ENCODE measurements at places on chromosomes 7 and 10.

DNA sequence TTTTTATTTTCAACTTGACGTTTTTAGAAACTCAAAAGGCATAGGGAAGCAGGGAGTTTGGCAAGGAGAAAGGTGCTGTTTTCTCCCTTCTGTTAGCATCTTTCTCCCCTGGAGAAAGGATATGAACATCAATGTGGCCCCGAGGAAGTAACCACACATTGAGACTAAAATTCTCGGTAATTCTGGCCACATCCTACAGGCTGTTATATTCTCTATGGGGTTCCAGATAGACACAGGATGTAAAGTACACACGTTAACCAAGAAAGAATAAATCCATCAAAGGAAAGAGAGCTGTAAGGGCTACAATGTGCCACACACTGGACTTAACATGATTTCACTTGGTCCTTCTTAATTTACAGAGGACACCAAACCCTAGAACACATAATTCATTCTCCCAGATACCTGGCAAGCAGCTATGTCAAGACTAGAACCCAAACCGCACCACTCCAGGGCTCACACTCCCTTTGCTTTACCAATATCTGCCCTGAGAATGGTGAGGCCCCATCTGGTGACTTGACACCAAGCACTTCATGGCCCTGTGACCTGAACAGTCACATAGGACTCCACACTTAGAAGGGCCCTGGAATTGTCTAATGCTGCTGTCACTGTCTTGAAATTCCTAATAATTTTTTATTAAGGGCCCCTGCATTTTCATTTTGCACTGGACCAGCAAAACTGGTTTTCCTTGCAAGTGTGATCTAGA is 73.9 kb downstream of the PRLHR start:
- H3K27me3 ChIP-seq: no peaks in the 10 kb centered on the region
- no peak for DNase-seq
- no peaks in the 10 kb centered on the region for H3K36me3 ChIP-seq

GRCh38 chr10:132392811-132393694 is 3.9 kb upstream of the PWWP2B start:
- no peak overlapping the region for H3K4me3 ChIP-seq
- no peak overlapping the region for H3K27ac ChIP-seq
- H3K27me3 ChIP-seq: no peaks in the 10 kb centered on the region
- peaks cover 6% of the 10 kb centered on the region for H3K4me1 ChIP-seq

DNA sequence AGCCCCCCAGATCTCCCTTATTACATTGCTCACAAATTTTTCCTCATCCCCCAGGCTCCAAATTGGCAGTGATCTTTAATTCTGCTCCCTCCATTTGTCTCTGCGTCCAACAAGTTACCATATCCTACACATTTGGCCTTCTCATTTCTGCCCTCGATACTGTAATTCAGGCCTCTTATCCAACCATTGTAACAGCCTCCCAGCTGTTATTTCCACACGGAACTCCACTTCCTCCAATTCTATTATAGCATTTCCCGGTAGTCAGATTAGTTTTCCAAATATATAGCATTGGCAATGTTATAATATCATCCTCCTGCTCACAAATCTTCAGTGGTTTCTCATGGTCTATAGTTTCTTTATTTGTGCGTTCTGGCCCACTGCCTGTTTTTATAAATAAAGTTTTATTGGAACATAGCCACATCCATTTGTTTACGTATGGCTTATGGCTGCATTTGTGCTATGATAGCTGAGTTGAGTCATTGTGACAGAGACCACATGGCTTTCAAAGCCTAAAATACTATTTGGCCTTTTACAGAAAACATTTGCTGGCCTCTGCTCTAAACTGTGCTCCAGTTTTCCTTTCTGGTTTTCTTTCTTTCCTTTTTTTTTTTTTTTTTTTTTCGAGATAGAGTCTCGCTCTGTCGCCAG is 126.5 kb upstream of the ZNF438 start:
- no peaks in the 10 kb centered on the region for H3K4me1 ChIP-seq
- H3K36me3 ChIP-seq: no peaks in the 10 kb centered on the region
- DNase-seq: no peak
- H3K27ac ChIP-seq: no peak overlapping the region
- no peak overlapping the region for H3K4me3 ChIP-seq

DNA sequence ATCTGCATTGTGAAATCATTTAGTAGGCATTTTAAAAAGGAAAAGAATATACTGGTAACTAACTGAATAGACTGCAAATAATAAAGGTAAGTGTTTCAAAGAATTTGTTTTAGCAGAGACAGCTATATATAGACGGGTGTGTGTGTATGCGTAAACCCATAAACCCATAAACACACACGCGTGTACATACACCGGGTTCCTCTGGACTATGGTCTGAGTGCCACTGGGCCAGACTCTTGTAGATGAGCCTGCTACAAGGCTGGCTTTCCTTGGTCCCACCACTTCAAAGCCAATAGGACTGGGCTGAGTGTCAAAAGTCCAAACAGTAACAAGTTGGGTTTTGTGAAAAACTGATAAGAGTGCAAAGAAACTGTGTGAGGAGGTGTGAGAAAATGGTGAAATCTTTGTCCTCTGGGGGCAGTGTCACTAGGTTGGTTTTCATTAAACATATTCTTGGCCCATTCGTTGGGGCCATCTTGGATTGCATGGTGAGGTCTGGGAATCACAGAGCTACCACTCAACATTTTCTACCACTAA is 39.8 kb downstream of the GNA12 start:
- no peak overlapping the region for H3K27ac ChIP-seq
- no peak overlapping the region for H3K4me3 ChIP-seq
- H3K27me3 ChIP-seq: no peaks in the 10 kb centered on the region
- H3K36me3 ChIP-seq: no peaks in the 10 kb centered on the region
- DNase-seq: no peak
- peaks cover 20% of the 10 kb centered on the region for H3K4me1 ChIP-seq

- no peak overlapping the region for H3K4me3 ChIP-seq
- H3K27ac ChIP-seq: no peak overlapping the region
- H3K4me1 ChIP-seq: no peaks in the 10 kb centered on the region
Observed at GRCh38 chr7:30814700-30815387, 43.6 kb downstream of the MINDY4 start.

DNA sequence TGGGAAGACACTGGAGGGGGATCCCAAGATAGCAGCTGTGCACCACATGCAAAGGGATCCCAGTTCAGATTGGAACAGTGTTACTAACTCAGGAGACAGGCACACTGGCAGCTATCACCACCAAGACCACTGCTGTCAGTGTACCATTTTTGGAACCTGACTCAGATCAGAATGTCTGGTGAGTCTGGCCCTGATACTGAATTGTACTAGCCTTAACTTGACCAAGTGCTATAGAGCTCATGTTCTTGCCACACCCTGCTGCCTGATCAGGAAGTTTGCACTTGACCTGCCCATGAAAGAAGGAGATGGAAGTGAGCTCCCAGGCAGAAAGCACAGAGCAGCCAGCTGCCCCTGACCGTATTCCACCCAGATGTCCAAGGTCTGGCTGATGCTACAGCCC is 4.8 kb upstream of the PRRT4 start:
- H3K27ac ChIP-seq: no peak overlapping the region
- DNase-seq: no peak
- peaks cover 13% of the 10 kb centered on the region for H3K27me3 ChIP-seq
- H3K36me3 ChIP-seq: no peaks in the 10 kb centered on the region
- H3K4me3 ChIP-seq: no peak overlapping the region
- peaks cover 6% of the 10 kb centered on the region for H3K4me1 ChIP-seq

- no peaks in the 10 kb centered on the region for H3K36me3 ChIP-seq
- no peaks in the 10 kb centered on the region for H3K27me3 ChIP-seq
- no peak for DNase-seq
- H3K4me1 ChIP-seq: no peaks in the 10 kb centered on the region
Observed at GRCh38 chr7:34309116-34309515, 348.9 kb upstream of the NPSR1 start.

DNA sequence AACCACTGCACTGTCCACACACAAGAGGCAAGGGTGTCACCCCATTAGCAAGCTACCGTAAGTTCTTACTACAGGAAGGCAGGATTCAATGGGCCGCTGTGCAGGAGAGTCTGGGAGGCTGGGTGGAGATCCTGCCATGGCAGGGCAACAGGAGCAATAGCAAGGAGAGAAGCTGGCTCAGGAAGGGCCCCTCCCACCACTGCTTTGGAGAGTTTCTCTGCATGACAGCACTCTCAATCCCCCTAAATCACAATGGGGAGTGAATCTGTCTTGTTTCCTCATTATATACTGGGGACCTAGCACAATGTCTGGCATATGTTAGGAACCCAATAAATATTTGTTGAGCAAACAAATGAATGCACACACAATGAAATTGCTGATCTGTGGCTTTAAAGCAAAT is 83.2 kb upstream of the SFMBT2 start:
- peaks cover 18% of the 10 kb centered on the region for H3K4me1 ChIP-seq
- H3K4me3 ChIP-seq: no peak overlapping the region
- no peaks in the 10 kb centered on the region for H3K27me3 ChIP-seq
- no peak for DNase-seq
- H3K36me3 ChIP-seq: no peaks in the 10 kb centered on the region

GRCh38 chr10:58457761-58458616 is 54.7 kb upstream of the BICC1 start:
- no peak overlapping the region for H3K4me3 ChIP-seq
- no peaks in the 10 kb centered on the region for H3K27me3 ChIP-seq
- no peaks in the 10 kb centered on the region for H3K4me1 ChIP-seq
- H3K36me3 ChIP-seq: no peaks in the 10 kb centered on the region
- no peak for DNase-seq

- peaks cover 45% of the 10 kb centered on the region for H3K27me3 ChIP-seq
- H3K27ac ChIP-seq: peak overlapping the region; percentile 58
- H3K4me3 ChIP-seq: peak overlapping the region; percentile 9
- peaks cover 59% of the 10 kb centered on the region for H3K4me1 ChIP-seq
Observed at GRCh38 chr10:22335173-22335933, 9.9 kb upstream of the SPAG6 start.

- H3K4me3 ChIP-seq: no peak overlapping the region
- H3K27me3 ChIP-seq: no peaks in the 10 kb centered on the region
- H3K4me1 ChIP-seq: no peaks in the 10 kb centered on the region
- no peak overlapping the region for H3K27ac ChIP-seq
- DNase-seq: no peak
- H3K36me3 ChIP-seq: no peaks in the 10 kb centered on the region
Observed at GRCh38 chr10:120011359-120012130, 119.0 kb downstream of the SEC23IP start.

- peaks cover 8% of the 10 kb centered on the region for H3K36me3 ChIP-seq
- DNase-seq: no peak
- H3K27me3 ChIP-seq: no peaks in the 10 kb centered on the region
- H3K4me3 ChIP-seq: no peak overlapping the region
- no peaks in the 10 kb centered on the region for H3K4me1 ChIP-seq
Observed at GRCh38 chr10:86489071-86489810, 32.4 kb downstream of the WAPL start.

GRCh38 chr7:91345449-91345848 is 81.2 kb downstream of the FZD1 start:
- H3K36me3 ChIP-seq: no peaks in the 10 kb centered on the region
- no peak for DNase-seq
- no peaks in the 10 kb centered on the region for H3K4me1 ChIP-seq
- H3K4me3 ChIP-seq: no peak overlapping the region

GRCh38 chr7:142894112-142894984 is 8.8 kb upstream of the TRPV6 start:
- no peak overlapping the region for H3K27ac ChIP-seq
- H3K4me1 ChIP-seq: no peaks in the 10 kb centered on the region
- no peaks in the 10 kb centered on the region for H3K27me3 ChIP-seq
- no peaks in the 10 kb centered on the region for H3K36me3 ChIP-seq

DNA sequence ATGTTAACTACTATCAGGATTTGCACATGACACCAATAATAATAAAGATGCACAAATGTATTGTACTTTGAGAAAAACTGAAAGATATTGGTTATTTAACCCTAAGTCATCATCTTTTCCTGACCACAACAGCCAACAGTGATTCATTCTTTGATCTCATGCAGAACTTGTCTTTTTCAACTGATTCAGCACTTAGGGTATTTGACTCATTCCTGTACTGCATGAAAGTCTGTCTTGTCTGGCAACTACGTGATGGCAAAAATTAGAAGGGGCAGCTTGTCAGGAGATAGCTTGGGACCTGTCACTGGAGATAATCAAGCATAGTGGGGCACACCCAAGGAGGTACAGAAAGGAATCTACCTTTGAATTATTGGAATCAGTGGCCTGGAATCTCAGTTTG is 77.8 kb upstream of the LRRC17 start:
- no peak overlapping the region for H3K4me3 ChIP-seq
- H3K27ac ChIP-seq: no peak overlapping the region
- no peaks in the 10 kb centered on the region for H3K27me3 ChIP-seq

All from CD4-positive, alpha-beta memory T cell (primary cell).